T-cell (primary cell): ENCODE measurements at places on chromosomes 2 and 18. TPM values are rescaled to one million over a fixed set of nuclear protein-coding genes. Genes with fewer than 3 reads are reported as not detected.

GRCh38 chr18:36155851-36156757, 26.4 kb downstream of the ELP2 start:
- no peak for DNase-seq

- no peak for DNase-seq
Measured at GRCh38 chr2:197215748-197216360, 94.7 kb downstream of the ANKRD44 start.

- DNase-seq: peak; percentile 58
Measured at GRCh38 chr18:76803814-76804213, 18.5 kb upstream of the ZNF236 start.

GRCh38 chr2:144824306-144825080, 304.6 kb upstream of the ZEB2 start:
- no peak for DNase-seq

DSC3 gene
- total RNA-seq: not detected

CNDP1 gene
- total RNA-seq: 0.76 TPM
